ENCODE measurements at places on chromosomes 7 and 10. TPM values are rescaled to one million over a fixed set of nuclear protein-coding genes. Genes with fewer than 3 reads are reported as not detected.

The ZNF212 gene
- total RNA-seq = 5.4 TPM

The SPRN gene
- total RNA-seq = not detected

The MYO3A gene
- not detected for total RNA-seq

The ZNF736 gene
- 6.8 TPM for total RNA-seq

Measured in cardiac septum (tissue), 1 donor.